Immature natural killer cell (primary cell): ENCODE measurements at places on chromosomes 6 and 20.

DNA sequence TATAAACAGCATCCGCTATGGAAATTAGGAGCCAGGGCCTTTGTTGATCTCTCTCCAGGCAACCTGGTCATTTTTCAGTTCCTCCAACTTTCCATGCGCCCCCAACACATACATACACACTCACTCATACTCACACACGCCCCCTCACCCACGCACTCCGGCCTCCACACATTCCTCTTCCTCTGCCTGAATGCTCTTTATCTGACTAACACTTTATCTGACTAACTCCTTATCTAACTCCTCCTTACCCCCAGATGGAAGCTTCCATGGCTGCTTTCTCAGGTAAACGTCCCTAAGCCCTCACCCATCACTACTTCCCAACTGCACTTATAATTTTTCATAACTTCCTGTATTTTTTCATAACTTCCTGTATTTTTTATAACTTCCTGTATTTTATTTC, 17.4 kb downstream of the CASS4 start:
- no peak for DNase-seq

DNA sequence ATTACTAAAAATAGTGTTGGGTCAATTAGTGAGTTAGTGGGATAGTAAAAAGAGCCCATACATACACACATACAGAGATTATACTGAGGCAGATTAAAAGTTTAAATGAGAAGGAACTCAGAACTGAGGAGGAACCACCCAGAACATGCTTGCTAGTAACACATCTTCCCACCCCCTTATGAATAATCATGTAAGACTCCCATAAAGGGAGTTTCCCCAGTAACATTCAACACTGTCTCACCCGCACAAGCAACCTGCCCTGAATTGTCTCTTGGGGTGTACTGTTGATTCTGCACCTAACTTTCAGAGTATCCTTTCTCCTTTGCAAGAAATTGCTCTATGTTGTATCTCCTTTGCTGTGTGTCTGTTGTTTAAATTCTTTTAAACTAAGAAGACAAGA, 11.1 kb upstream of the HLA-DQB2 start:
- DNase-seq = no peak

DNA sequence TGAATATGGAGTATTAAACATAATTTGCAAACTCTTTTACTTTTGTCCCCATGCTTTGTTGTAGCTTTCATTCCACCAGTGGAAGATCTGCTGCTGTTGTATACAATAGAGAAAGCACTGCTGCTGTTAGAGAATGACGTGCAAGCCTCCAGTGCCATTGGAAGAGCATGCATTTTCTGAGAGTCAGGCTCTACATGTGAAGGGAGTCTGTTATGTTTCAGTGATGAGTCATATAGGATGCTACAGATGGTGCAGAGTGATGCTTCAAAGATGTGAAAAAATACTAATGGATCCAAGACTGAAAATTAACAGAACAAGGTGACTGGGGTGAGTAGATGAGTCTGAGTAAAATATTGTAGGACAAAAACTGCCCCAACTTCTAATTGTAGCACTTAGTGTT, 22.4 kb upstream of the BACH2 start:
- no peak for DNase-seq

DNA sequence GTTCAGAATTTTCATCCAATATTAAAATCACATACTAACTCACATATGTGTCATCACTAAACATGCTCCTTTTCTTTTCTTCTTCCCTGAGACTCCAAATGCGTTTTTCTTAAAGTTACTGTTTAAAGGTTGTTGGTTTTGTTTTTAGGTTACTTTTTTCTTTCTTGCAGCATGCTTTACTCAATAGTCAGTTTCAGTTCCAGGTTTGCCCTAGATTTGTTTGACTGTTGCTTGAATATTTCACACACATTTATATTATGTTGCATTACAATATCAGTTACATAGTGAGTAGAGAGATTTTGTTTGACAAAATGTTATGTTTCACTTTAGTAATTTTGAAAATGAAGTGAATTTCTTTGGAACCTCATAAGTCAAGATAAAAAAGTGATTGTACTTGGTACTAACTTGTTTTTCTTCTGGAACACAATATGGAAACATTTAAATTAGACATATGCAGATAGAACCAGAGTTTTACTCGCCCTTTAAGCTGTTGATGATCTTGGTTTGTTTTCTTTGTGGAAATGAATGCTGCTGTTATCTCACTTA, 27.3 kb downstream of the FNDC1 start:
- no peak for DNase-seq

DNA sequence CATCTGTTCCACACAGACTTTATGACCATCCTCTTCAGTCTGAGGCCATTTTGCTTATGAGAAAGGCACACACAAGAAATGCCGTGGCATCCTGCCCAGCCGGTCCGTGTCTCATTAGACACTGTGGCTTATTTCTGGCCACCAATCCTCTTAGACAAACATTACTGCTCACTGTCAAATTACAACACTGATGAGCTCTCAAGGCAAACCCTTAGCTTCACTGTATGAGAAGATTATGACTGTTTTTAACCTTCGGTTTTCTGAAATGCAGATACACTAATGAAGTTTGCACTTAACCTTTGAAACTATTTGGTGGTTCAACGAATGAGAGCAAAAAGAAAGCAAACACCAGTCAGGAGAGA, 50.5 kb upstream of the DST start:
- DNase-seq = no peak

DNA sequence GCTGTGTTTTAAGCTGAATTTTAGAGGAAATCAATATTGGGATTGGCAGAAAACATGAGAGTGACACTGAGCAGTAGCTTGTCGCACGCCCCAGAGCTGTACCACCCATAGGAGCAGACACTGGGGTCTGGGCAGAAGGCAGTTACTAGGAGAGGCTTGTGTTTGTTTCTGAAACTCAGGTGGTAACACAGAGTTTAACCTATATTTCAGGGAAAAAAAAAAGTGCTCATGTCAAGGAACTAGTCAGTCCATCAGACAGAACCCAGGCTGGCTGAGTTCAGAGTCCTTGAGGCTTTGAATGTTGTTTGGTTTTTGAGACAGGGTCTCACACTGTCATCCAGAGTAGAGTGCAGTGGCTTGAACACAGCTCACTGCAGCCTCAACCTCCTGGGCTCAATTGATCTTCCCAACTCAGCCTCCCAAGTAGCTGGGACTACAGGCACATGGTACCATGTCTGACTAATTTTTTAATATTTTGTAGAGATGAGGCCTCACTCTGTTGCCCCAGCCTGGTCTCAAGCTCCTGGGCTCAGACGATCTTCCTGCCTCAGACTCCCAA, 6.6 kb downstream of the SLC22A1 start:
- DNase-seq = no peak

DNA sequence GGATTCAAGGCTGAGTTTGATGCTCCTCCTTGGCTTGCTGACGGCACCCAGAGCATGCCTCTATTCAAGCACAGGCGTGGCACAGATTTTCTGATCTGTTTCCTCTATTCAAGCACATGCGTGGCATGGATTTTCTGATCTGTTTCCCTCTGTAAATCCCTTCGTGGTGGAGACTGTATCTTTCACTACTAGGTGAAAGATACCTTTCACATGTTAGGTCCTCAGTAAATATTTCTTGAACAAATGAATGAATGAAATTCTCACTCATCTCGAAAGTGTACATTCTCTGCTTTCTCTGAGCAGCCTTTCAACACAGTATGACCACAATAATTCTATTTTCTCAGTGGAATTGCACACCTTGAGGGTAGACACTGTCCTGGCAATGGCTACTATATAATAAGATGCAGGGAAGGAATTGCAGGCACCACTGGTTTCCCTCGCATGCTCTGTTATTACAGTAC, 72.6 kb upstream of the F13A1 start:
- DNase-seq = no peak

DNA sequence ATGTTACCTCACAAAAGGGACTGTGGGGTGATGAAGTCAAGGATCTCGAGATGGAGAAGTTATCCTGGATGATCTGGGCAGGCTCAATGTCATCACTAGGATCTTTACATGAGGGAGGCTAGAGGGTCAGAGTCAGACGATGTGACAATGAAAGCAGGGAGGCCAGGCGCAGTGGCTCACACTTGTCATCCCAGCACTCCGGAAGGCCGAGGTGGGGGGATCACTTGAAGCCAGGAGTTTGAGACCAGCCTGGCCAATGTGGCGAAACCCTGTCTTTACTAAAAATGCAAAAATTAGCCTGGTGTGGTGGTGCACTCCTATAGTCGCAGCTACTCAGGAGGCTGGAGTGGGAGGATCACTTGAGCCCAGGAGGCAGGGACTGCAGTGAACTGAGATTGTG, 68.8 kb downstream of the TTLL2 start:
- no peak for DNase-seq

- no peak for DNase-seq
Observed at GRCh38 chr6:15036690-15037245, 209.1 kb upstream of the JARID2 start.

GRCh38 chr6:145372671-145373151, 362.6 kb downstream of the EPM2A start:
- DNase-seq = no peak

GRCh38 chr6:93323630-93324029, 95.7 kb downstream of the EPHA7 start:
- no peak for DNase-seq

DNA sequence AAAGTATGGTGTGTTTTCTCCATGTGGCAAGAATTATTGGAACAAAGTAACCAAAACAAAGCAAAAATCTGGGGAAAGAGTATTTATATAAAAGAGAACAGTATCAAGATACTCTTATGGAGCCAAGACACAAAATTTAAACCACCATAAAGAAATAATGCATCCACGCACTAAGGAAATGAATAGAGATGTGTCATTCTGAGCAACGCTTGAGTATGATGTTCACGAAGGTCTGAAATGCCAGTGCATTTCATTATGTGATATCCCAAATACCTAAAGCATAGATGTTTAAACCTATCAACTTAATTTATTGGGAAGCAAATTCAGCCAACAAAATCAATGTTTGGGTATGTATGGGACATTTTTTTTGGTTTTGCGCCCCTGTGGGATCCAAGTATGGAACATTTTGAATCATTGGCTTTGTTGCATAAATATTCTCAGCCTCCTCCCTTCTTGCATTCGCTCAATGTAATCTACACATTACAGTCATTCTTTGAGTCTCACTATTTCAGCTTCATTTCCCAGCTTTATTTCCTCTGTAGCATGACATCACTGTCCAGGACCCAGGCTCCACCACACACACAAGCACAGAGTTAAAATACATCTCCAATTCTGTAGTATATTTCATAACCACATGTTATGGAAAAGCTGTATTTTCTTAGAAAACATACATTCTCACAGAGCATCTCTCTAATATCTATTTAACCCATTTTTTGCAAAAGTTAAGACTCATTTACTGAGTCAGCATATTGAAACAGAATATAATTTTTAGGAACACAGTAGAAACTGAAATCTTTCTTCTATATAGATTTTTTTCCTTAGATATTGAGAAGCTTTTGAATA, 11.6 kb upstream of the MOXD1 start:
- no peak for DNase-seq

- DNase-seq = no peak
Observed at GRCh38 chr20:35461620-35462019, 6.2 kb downstream of the CEP250 start.

DNA sequence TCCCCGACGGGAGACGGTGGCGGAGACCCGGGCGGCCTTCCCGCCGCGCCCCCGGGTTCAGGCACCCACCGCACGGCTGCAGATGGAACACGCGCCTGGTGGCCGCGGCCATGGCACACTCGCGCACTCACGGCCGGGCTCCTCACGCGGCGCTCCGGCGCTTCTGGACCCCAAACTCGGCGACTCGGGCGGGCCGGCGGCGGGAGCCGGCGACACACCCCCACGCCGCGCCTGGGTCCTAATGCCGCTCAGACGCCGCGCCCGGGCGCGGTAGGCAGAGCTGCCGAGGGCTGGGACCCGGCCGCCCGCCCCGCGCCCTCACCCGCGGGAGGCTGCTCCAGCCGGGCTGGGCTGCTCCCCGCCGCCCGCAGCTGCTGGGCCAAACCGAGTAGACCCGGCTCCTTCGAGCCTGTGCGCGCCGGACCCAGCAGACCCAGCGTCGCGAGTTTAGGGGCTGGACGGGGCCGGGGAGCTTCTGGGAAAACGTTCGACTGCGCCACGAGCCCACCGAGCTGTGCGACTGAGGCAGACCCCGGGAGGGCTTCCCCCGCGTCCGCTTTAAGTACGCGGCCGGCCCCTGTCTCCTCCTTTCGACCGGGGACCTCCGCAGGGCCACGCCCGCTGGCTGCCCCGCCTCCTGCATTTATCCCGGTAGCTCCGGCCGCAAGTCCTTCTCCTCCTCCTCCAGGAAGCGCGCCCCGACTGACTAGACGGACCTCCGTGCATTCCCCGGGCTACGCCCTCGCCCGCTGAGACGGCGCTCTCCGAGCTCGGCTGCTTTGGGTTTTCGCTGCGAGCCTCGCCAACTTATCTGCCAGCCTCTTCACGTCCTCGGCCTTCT, at the start of gene SLC4A11:
Gene SLC4A11, minus strand, starts transcription at position 165 of the 841 bp plus-strand sequence. Its CDS starts 53 bp downstream, at position 112.
- DNase-seq = peak; percentile 17

GRCh38 chr6:44224029-44224964, 902 bp downstream of the SLC29A1 start:
- no peak for DNase-seq

GRCh38 chr6:137389150-137389704, 105.0 kb downstream of the OLIG3 start:
- peak; percentile 76 for DNase-seq

DNA sequence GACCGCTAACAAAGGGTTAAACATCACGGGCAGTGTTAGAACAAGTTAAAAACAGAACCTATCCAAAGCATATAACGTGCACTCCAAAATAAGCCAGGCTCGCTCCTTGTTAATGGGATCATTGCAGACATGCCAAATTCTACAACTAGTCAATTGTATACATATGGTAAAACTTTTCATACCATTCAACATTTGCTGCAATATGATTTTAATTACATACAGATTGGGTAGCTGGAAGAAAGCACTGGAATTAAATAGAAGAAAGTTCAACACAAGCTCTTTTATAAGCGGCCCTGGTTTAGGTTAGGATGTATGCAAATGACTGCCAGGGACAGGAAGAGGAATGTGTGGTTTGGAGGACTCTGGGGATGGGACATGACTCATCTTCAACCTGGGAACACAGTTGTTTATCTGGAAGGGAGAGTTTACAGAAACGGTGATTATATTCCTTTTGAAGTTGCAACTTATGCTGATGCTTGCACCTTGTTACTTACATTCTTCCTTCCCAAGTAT, 62.5 kb upstream of the TIAM2 start:
- DNase-seq = no peak

GRCh38 chr6:137552809-137553208, 58.6 kb upstream of the OLIG3 start:
- no peak for DNase-seq

DNA sequence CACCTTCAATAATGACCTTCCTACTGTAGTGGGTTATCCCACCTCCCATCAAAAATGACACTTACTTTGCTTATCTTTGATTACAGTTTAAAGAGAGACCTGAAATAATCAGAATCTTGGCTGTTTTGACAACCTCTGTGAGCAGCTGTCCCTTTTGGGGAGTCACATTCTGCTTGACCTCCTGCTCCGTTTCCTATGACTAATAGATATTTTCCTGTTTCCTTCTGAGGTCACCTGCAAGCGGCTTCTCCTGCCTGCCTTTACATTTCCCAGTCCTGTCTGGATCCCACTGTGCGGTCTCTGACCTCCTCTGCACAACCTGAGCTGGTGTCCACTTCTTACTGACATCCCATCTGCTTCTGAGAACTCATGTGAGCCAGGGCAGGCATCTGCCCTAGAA, 54.2 kb downstream of the TRAM2 start:
- no peak for DNase-seq
